ENCODE measurements at places on chromosomes 3 and 15. TPM values are rescaled to one million over a fixed set of nuclear protein-coding genes. Genes with fewer than 3 reads are reported as not detected.

The PYGO1 gene
- 14.7 TPM for total RNA-seq

The FBXW12 gene
- total RNA-seq = not detected

The PSTPIP1 gene
- total RNA-seq = 2.5 TPM

The SEMA5B gene
- 1.4 TPM for total RNA-seq

The FAM131A gene
- 26.7 TPM for total RNA-seq
